Posterior vena cava (tissue), 2 donors: ENCODE measurements at places on chromosomes 4 and X. TPM values are rescaled to one million over a fixed set of nuclear protein-coding genes. Genes with fewer than 3 reads are reported as not detected.

The UGT2A1 gene
- not detected for total RNA-seq

The SLITRK4 gene
- total RNA-seq, result 13.2 TPM

The SSX4B gene
- not detected for total RNA-seq

The HSFX4 gene
- not detected for total RNA-seq

The DAPP1 gene
- 2.8 TPM for total RNA-seq

The TAF9B gene
- 28.3 TPM for total RNA-seq

The MBNL3 gene
- 15.9 TPM for total RNA-seq

The PRDX4 gene
- total RNA-seq, result 87.8 TPM

The CFAP47 gene
- total RNA-seq, result not detected

The GATB gene
- 14.2 TPM for total RNA-seq

The ADGRG4 gene
- total RNA-seq, result 0.71 TPM

The PCYT1B gene
- total RNA-seq, result 3.5 TPM

The TNMD gene
- total RNA-seq, result not detected

The RIPPLY1 gene
- 0.57 TPM for total RNA-seq

The TGIF2LX gene
- total RNA-seq, result not detected

The SPARCL1 gene
- total RNA-seq, result 868 TPM

The MAGEA2 gene
- total RNA-seq, result not detected

The GRIA2 gene
- 1.6 TPM for total RNA-seq

The MYL5 gene
- 12.4 TPM for total RNA-seq

The TMEM271 gene
- total RNA-seq, result not detected

The PPBP gene
- 2.4 TPM for total RNA-seq

The TMPRSS11B gene
- total RNA-seq, result not detected

The OR13H1 gene
- total RNA-seq, result not detected

The TECRL gene
- not detected for total RNA-seq

The SPANXD gene
- not detected for total RNA-seq

The MAGEC1 gene
- total RNA-seq, result not detected

The CENPI gene
- total RNA-seq, result 2.0 TPM

The USP17L17 gene
- total RNA-seq, result not detected

The WAS gene
- 7.3 TPM for total RNA-seq

The RBM47 gene
- 12.5 TPM for total RNA-seq

The GYPE gene
- 1.5 TPM for total RNA-seq

The PAGE2B gene
- total RNA-seq, result not detected

The AFP gene
- total RNA-seq, result not detected
